Activated CD4-positive, alpha-beta T cell treated with anti-CD3 and anti-CD28 coated beads, Interleukin-10, Interleukin-2, amounts not matched to agents 100 ng/mL and 50 ng/mL, durations not matched to agents 16 hours and 8 hours (primary cell): ENCODE measurements at places on chromosomes 6 and 20.

DNA sequence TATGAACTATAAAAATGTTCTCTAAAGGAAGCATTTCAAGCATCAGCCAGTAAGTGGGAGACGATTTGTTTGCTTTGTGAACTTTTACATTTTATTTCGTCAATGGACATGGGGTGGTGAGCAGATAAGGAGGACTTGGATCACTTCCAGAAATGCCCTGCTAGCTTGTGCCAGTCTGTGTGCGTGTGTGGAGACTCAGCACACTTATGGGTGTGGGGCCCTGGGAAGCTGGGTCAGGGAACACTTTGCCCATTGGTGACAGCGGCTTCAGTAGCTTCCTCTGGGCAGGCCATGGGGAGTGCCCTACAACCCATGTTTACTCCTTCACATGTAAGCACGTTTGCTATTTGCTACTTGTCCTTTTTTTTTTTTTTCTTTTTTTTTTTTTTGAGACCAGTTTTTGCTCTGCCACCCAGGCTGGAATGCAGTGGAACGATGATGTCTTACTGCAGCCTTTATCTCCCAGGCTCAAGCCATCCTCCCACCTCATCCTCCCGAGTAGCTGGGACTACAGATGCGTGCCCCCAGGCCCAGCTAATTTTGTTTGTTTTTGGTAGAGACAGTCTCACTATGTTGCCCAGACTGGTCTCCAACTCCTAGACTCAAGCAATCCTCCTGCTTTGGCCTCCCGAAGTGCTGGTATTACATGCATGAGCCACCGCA is 24.2 kb downstream of the PRDM1 start:
- DNase-seq = no peak

DNA sequence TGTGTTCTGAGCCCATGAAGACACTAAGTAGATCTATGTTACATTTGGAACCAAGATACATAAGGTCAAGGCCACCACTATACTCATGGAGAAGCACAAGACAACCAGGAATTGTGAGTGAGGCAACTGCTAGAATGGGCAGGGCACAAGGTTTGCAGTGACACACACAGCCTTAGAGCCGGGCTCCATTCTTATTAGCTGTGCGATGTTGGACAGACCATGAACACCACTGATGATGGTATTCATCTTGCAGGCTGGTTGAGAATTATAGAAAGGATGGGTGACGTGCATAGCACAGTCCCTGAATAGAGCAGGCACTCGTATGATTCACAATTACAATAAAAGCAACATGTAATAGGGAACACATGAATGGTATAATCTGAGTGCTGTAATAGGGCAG is 172.4 kb downstream of the GJA10 start:
- DNase-seq = no peak

- no peak for DNase-seq
These were observed 9.9 kb downstream of the LPIN3 start for GRCh38 chr20:41350408-41350962.

- no peak for DNase-seq
These were observed 14.9 kb upstream of the SLC22A16 start for GRCh38 chr6:110491299-110491643.

- no peak for DNase-seq
These were observed 258.9 kb downstream of the GJA1 start for GRCh38 chr6:121694389-121694788.

DNA sequence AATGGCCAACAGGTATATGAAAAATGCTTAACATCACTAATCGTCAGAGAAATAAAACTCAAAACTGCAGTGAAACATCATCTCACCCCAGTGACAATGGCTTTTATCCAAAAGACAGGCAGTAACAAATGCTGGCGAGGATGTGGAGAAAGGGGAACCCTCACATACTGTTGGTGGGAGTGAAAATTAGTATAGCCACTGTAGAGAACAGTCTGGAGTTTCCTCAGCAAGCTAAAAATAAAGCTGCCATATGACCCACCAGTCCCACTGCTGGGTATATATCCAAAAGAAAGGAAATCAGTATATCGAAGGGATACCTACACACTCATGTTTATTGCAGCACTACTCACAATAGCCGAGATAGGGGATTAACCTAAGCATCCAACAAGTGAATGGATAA is 23.4 kb upstream of the INSM1 start:
- DNase-seq = no peak

GRCh38 chr6:108502832-108503231 is 57.9 kb upstream of the FOXO3 start:
- no peak for DNase-seq

- DNase-seq = peak; percentile 84
These were observed 92.0 kb downstream of the ATXN1 start for GRCh38 chr6:16669227-16669626.

- DNase-seq = peak; percentile 48
These were observed 62.2 kb upstream of the DDR1 start for GRCh38 chr6:30821862-30822784.

- DNase-seq = peak; percentile 46
These were observed 868 bp downstream of the MC3R start for GRCh38 chr20:56249244-56249955.

- DNase-seq = no peak
These were observed 1.6 kb upstream of the SLC32A1 start for GRCh38 chr20:38722683-38723016.

DNA sequence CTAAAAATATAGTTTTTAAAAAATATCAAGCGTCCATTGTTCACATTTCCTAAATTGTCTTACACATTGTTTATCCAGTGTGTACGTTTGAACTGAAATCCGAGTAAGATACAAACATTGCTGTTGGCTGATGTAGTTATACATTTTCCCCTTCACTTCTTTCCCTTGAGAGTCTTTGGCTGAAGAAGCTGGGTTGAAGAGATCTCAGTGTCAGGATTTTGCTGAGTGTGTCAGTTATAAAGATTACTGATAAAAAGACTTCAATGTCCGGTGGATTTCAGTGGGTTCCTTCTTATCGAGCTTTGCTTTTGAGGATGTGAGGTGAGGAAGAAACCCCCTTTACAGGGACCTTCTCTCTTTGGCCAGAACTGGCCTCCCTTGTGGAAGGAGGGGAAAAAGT is 20.5 kb downstream of the RFPL4B start:
- no peak for DNase-seq

- DNase-seq = no peak
These were observed 181.1 kb downstream of the CDH4 start for GRCh38 chr20:61433176-61433575.

- DNase-seq = no peak
These were observed 7.2 kb upstream of the PPP1R16B start for GRCh38 chr20:38798266-38798665.

GRCh38 chr6:18465410-18466154 is 78.4 kb downstream of the RNF144B start:
- DNase-seq = no peak

DNA sequence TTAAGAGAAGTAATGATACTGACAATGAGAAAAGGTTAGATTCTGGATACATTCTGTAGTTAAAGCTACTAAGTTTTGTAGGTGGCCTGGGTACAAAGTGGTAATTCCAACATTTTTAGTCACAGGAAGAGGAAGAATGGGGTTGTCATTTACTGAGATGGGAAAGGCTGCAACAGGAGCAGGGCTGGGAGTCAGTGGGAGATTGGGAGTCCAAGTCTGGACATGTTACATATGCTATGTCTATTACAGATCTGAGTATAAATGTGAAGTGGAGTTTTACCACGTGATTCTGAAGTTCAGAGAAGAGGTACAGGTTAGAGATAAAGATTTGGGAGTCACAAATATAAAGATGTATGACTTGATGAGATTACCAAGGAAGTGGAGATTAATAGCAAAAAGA is 116.2 kb downstream of the RWDD2A start:
- no peak for DNase-seq

DNA sequence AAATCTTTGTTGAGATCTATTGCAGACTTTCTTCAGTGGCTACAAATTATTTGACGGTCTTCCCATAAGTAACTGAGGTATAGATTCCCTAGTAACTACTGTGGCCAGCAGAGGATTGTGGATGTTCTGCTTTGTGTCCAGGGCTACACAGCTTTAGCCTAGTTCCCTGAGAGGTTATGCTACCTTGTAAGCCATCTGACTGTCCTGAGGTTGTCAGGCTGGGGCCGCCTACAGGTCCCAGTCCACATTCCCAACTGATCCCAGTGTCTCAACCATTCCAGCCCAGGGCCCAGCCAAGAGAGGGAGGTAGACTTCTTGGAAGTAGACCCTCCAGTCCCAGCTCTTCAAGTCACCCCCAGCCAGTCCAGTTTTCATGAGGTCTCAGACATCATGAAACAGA is 57.7 kb downstream of the BANF2 start:
- DNase-seq = no peak

DNA sequence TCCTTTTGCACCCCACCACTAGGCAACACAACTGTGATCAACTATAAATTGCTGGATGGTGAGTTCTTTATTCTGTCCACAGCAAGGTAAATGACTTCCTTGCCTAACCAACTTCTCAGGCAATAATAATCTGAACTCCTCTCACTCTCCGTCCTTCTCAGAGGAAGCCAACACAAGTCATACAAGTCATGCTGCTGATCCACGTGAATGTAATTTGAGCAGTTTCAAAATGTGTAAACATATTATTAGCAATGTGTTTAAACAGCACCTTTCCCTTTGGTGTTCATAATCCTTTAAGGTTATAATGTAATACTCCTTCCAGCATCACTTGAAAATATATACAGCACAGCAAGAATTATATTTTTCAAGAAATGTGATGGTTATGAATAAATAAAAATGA is 127.9 kb downstream of the QRSL1 start:
- DNase-seq = no peak

DNA sequence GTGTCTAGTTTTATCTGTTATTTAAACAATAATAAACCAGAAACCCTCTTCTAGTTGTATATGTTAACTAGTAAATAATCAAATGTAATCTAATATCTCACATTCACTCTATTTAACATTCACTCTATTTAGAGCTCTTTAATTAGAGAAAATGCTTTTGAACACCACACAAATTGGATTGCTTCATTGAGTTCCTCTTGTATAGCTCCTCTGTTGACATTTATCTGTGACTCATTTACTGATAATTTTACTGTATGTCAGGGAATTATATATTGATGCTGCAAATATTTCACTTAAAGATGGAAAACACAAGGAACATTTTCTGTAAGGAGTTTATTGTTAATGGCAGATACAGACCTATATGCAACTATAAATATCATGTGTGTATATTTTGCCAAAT is 594.6 kb downstream of the COL12A1 start:
- DNase-seq = no peak

- DNase-seq = peak; percentile 26
These were observed 60.4 kb downstream of the COL19A1 start for GRCh38 chr6:69926745-69927144.

GRCh38 chr6:34901930-34902329 is 12.9 kb downstream of the ANKS1A start:
- no peak for DNase-seq

DNA sequence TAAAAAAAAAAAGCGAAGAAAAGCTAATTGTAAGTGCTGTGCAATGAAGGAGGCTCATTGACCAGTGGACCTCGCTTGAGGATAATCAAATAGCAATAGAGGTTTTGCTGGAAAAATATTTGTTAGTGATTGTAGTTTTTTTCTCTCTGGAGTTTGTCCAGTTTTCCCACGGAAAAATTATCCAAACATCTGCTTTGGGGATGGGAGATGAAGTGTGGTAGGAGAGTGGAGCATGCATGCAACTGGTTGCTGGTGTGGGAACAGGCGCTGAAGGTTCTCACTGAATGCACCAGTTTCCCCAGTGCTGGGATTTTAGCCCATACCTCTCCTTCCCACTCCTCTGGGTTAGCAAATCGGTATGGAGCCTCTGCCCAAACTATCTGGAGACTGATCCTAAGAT is 281.7 kb upstream of the TAB2 start:
- no peak for DNase-seq

GRCh38 chr6:36969240-36969691 is 14.7 kb downstream of the PI16 start:
- no peak for DNase-seq

DNA sequence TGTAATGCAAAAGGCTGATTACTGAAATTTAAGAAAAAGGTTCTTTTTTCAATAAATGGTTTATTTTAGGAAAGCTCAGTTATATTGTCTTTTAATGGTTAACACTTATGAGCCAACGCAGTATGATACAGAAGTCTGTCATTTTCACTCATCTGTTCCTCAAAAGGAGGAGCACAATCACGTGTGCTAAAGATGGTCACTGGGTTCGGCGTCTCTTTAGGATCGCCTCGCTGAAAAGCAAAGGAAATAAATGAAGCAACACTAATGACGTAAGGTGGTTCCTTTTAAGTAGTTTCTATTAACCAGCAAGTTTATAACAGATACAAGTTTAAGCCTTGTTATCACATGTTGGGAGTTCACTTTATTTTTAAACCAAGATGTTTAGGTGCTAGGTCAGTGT is 125.7 kb downstream of the MAP3K4 start:
- no peak for DNase-seq

DNA sequence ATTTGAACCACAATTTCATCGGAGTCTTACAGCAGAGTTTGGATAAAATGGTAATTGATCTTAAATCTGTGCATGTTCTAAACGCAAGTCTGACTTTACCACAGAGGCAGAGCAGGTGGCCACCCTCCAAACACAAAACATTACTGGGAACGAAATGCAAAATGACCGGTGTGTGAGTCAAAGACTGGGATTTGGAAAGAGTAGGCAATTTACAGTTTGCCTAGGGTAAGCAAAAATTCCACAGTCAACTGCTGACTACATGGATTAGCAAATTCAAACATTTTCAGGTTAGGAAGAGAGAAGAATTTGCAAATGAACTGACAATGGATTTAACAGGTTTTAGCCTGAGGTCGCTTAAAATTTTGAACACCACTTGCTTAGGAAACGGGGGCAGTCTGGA is 444.4 kb downstream of the HDGFL1 start:
- DNase-seq = no peak

DNA sequence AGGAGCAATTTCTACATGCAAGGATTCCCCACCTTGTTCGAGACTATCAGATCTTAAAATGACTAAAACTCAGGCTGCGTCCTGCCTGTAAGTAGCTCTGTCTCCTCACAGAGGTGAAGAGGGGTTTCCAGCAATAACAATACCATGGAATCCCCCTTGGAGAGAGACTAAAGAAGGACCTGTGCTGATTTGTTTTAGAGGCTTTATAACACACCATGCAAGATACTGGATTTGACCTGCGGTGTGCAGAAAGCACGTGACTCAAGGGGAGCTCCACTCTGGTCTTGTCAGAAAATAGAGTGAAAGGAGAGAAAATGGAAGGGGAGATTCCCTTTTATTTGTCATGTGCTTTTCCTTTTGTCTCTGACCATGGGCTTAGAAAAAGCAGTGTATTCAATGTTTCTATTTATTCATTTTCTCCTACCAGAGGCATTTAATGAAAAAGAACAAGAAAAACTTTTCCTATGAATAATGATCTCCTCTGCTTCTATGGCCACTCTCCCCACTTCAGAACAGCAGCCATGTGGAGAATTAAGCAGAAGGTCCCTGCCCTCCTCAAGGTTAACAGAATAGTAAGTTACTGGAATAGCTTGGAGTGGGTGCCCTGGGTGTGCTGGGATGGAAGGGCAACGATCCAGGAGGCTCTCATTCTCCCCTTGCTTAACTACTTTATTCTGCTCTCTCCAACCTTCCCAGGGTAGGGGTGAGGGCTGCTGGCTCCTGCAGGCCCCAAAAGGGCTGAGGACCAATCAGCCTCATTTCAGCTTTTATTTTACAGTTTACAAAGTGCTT is 19.2 kb upstream of the MRPS10 start:
- no peak for DNase-seq
